ENCODE measurements at places on chromosomes 11 and 22. TPM values are rescaled to one million over a fixed set of nuclear protein-coding genes. Genes with fewer than 3 reads are reported as not detected.

Gene PCNX3
- total RNA-seq, result 10.1 TPM

Gene OR5P2
- total RNA-seq, result not detected

Gene BACE1
- total RNA-seq, result 30.7 TPM

Gene WT1
- total RNA-seq, result not detected

Gene MPPED1
- 339 TPM for total RNA-seq

Gene RNF121
- 17.5 TPM for total RNA-seq

Gene OR2AT4
- total RNA-seq, result not detected

Gene TMEM191C
- total RNA-seq, result 3.2 TPM
